ENCODE measurements at places on chromosomes 1 and 21.

DNA sequence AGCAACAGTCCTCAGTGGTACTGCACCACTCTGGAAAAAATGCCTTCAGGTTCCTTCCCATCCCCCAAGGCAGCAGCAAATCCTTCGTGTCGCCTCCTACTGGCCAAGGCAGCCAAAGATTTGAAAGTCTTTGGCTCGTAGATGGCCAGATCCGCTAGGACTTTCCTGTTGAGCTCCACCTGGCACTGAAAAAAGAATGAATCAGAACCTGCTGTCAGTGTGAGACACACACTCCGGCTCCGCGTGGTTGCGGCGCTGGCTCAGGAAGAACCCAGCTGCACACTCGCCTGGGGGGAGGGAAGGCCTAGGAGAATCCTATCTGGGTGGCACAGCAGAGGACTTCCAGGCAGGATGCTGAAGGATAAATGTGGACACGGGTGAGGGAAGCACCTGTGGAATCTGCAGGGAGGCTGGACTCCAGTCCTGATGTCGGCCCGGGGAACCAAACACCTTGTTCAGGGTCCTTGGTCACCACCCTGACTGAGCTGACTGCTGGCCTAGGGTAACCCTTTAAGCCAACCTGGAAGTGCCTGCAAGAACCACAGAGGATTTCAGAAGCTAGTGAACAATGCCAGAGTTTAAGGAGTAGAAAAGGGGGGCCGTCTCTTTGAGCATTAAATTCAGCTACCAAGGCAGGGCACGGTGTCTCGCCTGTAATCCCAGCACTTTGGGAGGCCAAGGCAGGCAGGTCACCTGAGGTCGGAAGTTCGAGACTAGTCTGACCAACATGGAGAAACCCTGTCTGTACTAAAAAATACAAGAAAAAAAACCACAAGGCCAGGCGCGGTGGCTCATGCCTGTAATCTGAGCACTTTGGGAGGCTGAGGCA lies 3.2 kb upstream of the CCNL2 start:
- DNase-seq = no peak

DNA sequence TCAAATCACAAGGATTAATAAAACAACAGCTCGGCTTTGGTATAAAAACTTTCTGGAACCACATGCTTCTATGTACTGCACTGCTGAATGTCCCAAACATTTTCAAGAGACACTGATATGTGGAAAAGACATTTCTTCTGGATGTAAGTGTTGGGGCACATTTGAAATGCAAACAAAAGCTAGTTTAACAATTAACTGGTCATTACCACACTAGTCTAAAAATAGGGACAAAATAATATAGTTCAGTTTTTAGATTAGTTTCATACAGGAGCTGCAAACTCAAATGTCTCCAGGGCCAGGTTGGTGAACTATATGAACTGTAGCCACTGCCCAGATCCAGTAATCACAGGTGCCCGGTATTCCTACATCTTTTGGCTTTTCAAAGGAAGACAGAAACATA lies 3.2 kb downstream of the IL23R start:
- no peak for DNase-seq

DNA sequence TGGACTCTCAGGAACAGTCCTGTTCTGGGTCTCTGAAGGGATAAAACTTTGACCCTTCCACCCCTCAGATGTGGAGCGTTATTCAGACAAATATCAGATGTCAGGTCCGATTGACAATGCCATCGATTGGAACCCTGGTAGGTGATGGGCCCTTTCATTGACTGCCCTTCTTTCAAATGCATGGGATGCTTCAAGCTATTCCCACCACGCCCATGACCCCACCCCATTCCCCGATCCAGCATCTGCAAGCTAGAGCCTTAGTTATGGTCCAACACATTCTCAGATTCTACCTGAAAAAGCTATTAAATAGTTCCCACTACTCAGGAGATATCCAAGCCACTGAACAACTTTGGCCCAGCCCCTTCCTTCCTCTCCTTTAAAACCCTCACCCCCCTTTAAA lies 12.5 kb downstream of the POLR3GL start:
- DNase-seq = no peak

DNA sequence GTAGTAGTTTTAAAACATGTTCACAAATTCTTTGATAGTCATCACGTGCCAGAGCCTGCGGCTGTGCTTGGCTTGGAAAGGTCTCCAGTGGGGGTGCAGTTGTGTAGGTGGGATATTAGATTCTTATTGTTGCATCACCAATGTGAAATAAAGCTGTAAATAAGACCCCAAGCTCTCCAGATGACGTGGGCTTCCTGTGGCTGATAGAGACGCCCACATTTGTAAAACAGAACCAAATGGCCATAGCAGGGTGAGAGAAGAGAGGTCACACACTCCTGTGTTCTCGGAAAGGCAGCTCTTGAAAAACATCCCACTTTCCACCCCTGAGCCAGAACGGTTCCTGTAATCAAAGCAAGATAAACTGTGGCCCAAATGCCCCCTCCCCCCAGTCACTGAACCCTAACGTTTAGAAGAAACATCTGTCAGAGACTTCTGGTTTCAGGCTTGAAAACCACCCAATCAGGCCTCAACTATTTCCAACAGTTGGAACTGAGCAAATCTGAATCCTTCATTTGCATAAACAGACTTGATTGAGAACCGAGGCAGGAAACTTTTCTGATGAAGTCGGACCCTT lies 6.6 kb upstream of the NTPCR start:
- no peak for DNase-seq

DNA sequence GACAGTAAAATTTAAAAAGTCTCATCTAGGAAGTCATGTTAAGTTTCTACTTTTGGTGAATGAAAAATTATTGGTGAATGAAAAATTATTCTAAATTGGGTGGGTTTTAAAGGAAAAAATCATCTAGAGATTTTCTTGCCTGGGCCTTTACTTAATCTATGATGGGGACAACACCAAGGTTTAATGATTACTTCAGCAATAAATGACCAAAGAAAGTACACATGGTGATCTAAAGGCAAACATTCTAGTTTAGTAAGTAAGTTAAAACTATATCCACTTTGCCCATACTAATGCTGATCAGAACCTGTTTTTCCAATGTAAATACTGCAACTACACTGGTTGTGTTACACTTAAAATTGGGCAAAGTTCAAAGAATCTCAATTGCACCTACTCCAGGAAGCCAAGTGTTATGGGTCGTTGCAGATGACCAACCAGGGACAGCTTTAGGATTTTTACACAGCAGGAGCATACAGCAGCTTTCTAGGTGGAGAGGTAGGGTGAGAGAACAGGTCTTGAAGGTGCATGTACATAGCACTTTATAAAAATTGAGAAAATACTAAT lies 14.6 kb upstream of the RPL5 start:
- no peak for DNase-seq

DNA sequence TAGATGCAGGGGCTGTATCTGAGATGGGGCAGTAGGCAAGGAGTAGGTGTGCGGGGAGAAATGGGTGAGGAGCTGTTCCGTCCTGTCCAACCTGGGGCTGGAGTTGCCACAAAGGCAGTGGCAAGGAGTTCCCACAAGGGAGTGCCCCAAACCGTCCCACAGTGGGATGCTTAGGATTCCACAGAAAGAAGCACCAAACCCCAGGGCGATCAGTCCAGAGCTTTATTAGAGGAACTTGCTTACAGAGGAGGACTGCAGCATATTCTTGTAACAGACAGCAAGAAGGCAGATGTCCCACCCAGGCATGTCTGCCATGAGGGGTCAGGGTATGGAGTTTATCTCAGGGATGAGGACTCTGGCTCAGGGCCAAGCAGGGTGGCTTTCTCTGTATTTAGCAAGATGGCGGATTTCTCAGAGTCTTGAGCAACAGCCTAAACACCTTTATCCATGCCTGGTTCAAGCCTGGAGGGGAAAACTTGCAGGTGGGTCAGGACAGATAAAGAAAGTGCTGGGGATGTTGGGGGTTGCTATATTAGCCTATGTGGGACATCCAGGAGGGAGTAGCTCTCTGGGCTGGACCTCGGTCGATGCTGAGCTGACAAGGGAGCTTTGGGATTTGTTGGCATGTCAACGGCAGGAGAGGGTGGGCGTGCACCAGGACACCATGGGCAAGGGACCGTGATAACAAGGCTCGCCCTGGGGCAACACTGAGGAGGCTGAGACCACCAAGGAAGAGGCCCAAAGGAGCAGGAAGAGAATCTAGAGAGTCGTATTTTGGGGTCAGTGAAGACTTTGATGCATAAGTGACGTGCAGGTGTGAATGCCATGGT lies 32.8 kb downstream of the OBSCN start:
- DNase-seq = no peak

GRCh38 chr1:34272152-34272551 lies 95.4 kb downstream of the C1orf94 start:
- no peak for DNase-seq

- DNase-seq = no peak
These were observed 141.4 kb downstream of the SMYD3 start for GRCh38 chr1:246365708-246366107.

DNA sequence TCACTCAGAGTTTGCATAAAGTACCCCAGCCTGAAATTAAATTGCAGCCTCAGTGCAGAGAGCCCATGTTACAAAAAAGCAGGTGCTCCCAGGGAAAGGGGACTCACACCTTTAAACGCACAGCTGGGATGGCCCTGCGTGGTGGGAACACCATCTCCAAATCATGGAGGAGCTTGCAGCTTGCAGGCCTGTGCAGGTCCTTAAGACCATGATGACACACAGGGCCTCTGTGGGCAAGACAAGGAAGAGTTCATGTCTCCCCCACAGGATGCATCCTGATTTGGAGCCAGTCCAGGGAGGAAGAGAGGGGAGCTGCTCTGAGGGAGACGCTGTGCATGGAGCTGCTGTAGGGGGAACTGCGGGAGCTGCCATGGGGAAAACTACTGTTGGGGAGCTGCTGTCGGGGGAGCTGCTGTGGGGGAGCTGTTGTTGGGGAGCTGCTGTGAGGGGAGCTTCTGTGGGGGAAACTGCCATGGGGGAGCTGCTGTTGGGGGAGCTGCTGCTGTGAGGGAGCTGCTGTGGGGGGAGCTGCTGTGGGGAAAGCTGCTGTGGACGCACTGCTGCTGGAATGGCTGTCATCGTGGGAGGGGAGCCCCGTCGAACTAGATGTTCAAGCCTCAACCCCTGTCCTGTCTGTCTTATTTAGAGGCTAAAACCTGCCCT lies 113.9 kb downstream of the MATN1 start:
- no peak for DNase-seq

GRCh38 chr1:155424091-155424490 lies 103.4 kb downstream of the RUSC1 start:
- no peak for DNase-seq

- no peak for DNase-seq
These were observed 82.8 kb downstream of the TRIM33 start for GRCh38 chr1:114428083-114428754.

DNA sequence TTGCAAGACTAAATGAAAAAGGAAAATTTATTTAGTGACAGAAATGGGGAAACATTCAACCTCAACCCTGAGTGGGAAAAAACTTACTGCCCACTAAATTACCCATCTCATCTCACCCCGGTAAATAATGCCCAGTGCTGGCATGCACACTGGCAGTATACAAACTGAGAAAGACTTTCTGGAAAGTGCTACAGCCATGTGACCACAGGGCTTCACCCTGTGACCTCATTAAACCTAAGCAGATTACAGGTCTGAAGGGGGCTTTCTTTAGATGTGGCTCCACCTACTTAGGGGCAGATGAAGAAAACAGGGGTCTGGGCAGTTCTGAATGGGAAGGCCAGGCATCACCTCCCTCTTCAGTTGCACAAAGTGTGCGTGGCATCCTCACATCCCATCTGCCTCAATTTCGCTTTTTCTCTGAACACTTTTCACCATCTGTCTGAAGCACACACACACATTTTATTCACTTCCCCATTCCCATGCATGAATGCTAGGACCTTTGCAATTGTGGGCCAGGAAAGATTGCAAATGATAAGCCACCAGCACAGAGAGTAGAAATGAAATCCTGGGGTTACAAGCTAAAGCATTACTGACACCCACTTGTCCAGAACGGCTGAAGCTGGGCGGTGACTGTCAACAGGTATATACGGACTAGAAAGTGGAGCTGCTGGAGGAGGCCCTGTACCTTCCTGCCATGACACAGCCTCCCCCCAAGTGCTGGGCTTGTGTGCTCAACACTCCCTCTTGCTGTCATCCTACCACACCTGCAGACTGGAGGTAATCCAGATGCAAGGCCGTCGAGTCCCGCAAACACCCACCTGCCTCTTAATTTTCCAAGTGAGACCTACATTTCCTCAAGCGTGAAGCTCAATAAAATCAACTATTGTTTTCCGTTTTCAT lies 2.7 kb downstream of the NADK start:
- no peak for DNase-seq

- no peak for DNase-seq
These were observed 125.7 kb upstream of the TMPRSS15 start for GRCh38 chr21:18529254-18529653.
